ENCODE measurements at places on chromosomes 4 and X.

GRCh38 chr4:54384563-54384962 lies 155.5 kb downstream of the PDGFRA start:
- DNase-seq: no peak

DNA sequence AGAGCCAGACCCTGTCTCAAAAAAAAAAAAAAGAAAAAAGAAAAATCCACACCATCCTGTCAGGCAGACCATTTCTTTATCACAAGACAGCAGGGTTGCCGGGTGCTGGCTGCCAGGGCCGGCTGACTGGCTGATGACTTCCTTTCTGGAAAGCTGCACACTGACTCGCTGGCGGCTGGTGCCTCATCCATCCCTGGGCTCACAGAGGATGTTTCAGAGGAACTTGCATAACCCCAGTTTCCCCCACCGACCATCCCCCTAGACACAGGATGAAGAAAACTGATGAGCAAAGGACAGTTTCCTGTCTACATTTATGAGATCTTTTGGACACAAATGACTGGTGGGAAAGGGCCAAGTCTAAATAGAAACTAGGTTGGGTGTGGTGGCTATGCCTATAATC lies 14.1 kb downstream of the HPSE start:
- DNase-seq: no peak

GRCh38 chrX:2449135-2449886 lies 51.5 kb downstream of the DHRSX start:
- DNase-seq: no peak

- no peak for DNase-seq
Measured at GRCh38 chr4:72076562-72076961, 44.8 kb downstream of the NPFFR2 start.

GRCh38 chr4:30721185-30722091 lies 1.3 kb downstream of the PCDH7 start:
- DNase-seq: no peak

GRCh38 chr4:28313729-28314713 lies 1453.4 kb downstream of the STIM2 start:
- DNase-seq: no peak

DNA sequence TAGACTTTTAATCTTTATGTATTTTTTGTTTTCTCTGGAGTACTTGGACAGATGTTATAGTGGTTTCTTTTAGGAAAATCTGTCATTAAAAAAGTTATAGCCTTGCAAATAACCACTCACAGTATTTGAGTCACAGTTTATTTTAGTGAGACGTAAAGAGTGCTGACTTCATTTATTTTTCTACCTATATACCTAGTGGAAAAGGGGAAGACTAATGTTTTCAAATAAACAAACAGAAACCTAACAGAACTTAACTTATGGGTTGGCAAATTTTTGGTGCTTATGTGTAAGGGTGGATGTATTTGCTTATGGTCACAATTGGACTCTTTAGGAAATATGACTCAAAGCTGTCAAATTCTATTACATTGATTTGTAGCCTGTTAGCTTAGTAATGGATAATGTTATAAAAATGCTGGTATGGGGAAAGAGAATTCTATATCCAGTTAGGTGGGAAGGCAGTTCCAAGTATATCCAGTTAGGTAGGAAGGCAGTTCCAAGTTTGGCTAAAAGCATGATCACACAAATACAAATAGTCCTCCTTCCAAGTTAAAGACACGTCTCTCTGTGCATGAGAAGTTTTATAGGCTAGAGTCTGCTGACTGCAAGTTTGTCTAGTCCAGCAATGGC lies 61.9 kb downstream of the SLC9A6 start:
- DNase-seq: no peak

DNA sequence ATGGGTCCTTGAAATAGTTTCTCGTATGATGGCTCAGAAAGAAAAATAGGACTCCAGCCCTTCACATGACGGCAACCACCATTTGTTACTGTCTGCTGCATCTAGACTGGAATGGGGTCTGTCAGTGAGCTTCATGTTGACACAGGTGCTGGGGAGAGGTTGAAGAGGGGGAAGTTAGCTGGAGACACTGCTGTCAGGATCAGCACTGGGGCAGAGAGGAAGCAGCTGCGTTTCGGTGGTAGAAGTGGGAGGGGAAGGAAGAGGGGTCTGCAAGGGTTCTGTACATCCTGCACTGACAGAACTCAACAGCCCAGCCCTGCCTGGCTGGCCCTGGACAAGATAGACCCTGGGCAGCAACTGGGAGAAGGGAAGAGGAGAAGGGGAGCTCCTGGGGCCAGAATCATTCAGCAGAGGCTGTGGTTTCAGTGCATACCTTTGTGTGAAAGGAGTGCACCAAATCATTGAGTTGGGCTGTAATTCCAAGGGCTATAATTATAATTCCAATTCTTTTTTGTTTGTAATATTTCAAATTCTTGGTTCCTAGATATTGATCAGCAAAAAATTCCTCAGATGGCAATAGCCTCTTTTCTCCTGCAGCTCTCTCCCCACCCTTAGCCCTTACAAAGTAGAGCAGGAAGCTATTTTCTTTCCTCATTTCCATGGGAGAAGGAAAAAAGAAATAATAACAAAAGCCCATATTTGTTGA lies 119.4 kb upstream of the C1GALT1C1 start:
- DNase-seq: no peak

DNA sequence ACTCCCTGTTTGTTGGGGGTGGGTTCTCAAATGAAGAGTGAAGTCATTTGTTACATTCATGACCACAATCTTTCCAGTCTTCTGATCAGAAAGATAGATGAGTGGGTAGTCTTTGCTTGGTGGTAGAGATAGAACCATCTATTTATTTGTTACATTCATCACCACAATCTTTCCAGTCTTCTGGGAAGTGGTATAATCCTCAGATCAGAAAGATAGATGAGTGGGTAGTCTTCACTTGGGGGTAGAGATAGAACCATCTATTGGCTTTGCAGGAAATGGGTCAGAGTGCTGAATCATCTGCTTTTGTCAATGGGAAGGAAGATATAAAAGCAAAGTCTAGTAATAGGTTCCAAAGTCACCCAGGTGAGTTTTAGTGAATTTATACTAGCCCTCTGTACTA lies 64.2 kb upstream of the EPGN start:
- DNase-seq: no peak

DNA sequence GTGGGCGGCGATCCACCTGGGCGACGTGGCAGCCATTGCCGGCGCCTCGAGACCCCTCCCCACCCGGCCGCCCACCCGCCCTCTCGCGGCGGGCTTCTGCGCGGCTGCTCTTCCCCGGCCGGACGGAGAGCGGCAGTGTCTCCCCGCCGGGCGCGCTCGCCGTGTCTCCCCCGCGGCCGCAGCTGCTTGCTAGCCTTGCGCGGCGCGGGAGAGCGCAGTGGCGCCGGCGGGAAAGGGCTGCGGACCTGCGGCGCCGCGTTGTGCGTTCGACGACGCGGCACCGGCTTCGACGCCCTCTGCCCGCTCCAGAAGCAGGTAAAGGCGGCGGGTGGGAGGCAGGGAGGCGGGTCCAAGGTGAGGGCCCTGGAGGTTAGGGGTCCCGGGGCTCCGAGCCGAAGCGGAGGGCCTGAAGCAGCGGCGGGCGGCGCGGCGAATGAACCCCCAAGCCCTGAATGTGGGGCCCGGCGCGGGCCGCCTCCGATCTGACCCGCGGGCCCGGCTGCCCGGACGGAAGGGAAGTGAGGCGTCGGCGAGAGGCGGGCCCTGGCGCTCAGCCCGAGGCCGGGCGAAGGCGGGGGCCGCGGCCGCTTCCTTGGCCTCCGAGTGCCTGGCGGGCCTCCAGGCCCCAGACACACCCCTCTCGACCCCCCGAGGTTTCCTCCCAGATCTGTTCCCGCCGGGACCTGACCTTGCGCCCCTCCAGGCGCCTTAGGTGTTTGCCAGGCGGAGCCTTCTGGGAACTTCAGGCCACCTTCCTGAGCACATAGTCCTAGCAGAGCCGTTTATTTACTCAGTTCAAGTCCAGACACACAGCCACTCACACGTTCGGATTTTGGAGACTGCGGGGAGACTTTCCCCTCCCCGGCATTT lies at the start of gene N4BP2:
N4BP2 (plus strand) TSS at position 135 of the 870 bp plus-strand sequence. CDS start 40,491 bp downstream, outside the sequence.
- DNase-seq: peak; percentile 87

DNA sequence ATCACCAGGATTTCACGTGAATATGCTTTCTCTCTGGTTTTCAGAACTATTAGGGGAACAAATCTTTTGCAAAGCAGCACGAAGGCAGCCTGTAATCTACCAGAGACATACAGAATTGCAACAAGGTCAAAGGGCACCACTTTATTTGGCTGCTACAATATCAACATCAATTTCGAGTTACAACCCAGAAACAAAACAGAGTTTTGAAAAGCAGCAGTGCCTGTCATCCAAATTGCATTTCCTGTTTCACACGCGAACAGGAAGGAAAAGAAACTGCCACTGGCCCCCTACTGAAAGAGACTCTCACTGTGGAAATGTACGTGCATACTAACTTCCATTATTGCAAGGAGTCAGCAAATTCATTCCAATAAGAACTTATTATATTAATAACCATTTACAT lies 17.1 kb upstream of the C1QTNF7 start:
- DNase-seq: no peak

DNA sequence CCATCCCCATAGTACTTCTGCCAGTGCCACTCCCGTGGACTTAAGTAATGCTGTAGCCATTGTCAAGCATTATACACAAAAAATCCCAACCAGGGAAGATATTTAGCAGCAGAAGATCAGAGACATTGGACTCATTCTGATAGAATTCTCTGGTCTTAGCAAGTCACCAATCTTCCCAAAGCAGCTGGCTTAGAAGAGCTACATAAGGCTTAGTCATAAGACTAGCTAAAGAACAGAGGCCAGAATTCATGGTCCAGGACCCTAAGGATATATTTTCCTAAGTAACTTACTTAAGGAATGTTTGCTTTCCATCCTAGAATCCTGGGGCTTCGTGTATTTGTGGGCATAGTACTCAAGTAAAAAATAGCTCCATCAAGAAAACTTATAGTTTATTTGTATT lies 100.3 kb upstream of the SLIT2 start:
- no peak for DNase-seq

DNA sequence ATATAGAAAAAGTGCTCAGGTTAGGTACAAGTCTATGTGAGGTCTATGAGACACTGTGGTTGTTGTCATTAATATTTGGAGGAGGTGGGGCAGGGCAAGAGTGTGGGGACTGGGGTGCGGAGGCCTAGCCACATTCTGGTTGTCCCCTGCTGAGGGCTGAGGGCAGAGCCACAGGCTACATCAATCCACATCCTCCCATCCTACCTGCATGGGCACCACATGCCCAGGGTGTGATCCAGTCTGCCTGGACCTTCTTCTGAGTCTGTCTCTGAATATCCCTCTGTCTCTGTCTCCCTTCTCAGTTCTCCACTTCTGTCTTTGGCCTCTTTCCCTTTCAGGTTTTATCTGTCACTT lies 1.2 kb upstream of the GATA1 start:
- DNase-seq: no peak

- peak; percentile 77 for DNase-seq
Measured at GRCh38 chr4:140755774-140756318, 339 bp downstream of the TBC1D9 start.

GRCh38 chrX:5852941-5853340 lies 375.7 kb downstream of the NLGN4X start:
- DNase-seq: no peak

DNA sequence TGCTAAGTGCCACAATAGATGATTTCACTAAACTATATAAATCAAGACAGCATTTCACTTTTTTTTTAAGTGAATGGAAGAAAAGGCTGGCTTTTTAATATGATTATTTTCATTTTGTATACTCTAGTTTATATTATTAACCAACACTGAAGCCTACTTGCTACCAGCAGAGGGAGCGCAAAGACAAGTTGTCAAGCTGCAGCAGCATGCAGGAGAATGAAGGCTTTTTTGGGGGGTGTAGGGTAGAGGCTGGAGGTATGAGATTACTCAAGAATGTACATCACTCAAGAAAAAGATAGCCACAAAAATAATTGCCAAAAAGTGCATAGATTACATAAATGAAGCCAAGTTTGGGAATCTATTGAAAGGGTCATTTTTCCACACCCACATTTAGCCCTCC lies 519.5 kb downstream of the FGF13 start:
- no peak for DNase-seq

- DNase-seq: no peak
Measured at GRCh38 chrX:91122151-91122694, 312.4 kb upstream of the PABPC5 start.

- no peak for DNase-seq
Measured at GRCh38 chr4:140243278-140243753, 89.3 kb upstream of the MAML3 start.

- DNase-seq: no peak
Measured at GRCh38 chr4:15746110-15746509, 32.0 kb upstream of the CD38 start.

DNA sequence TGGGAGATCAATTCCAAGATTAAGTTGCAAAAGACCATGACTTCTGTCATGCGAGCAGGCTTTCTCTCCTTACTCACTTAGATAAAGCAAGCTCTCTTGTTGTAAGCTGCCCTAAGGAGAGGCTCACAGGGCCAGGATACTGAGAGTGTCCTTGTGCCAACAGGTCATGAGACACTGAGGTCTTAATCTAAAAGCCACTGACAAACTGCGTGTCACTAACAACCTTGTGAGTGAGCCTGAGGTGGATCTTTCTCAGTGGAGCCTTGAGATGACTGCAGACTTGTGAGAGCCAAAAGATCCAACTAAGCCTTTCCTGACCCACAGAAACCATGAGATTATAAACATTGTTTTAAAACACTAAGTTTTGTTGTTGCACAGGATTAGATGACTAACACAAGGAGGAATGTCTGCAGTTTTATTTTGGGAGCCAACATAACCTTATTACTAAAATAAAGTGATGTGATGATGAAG lies 170.5 kb downstream of the SLC39A8 start:
- DNase-seq: no peak

DNA sequence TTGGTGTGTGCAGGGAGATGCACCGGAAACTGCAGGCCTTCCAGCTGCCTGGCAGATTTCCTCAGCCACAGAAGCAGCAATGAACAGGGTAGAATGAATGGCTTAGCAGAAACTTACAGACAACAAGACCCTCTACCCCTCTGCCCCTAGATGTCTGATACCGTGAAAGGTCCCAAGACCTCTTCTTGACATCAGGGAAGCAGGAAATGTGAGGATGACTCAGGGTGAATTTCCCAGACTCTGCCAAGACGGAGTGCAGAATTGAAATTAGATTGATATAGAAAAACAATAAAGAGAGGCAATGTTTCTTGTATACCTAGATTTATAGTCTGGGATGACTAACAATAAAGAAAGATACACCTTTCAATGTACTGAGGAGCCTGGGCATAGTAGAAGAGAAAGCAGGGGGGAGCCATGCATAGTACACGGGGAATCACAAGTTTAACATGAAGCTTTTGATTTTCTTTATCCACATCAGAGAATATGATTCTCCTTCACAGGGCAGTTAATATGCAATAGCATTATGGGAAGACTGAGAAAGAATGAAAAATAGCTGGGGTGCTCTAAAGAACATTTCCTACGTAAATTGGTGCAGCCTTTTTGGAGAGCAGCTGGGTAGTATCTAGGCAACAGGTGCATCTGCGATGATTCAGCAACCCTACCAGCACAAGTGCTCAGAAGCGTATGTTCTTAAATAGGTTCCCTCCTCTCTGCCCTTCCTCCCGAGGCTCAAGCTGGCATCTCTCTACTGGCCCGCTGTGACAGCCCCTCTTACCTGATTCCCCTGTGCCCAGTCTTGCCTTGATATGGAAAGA lies 18.3 kb upstream of the CXCR3 start:
- no peak for DNase-seq
